ENCODE measurements at places on chromosomes 16 and 17.

DNA sequence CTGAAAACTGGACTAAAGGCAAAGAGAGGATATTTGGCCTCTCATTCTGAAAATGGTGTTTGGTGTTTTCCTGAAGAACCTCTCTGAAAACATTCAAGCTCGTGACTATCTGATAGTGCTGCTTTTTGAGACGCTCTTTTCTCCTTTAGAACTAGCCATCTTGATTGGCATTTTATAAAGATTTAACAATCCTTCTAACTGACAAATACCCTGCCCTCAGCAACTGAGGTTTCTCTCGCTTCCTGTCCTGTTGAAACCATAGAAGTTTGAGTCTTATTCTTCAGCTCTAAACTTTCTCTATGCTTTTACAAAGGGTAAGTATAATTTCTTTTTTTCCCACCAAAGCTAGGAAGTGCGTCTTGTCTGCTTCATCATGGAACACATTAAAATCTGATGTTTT, 13.3 kb downstream of the CNEP1R1 start:
- DNase-seq = no peak

GRCh38 chr17:75430159-75430974, 24.9 kb upstream of the GRB2 start:
- DNase-seq = peak; percentile 99

DNA sequence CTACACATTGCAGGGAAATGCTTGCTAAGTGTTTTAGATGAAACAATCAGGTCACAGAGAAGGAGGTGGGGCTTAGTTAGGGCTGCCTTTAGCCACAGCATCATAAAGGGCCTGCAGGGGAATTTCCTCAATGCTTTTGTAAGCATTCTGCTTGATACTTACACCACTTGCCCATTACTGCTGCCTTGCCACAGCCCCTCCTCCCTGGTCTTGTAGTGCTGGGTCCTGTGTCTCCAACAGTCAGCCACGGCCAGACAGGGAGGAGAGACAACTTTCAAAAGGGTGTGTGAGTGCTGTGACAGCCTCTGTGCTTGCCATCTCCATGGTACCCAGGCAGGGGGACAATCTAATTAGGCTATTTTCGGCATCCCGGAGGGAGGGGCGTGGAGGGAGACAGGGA, 111.2 kb downstream of the SHISA9 start:
- DNase-seq = no peak

DNA sequence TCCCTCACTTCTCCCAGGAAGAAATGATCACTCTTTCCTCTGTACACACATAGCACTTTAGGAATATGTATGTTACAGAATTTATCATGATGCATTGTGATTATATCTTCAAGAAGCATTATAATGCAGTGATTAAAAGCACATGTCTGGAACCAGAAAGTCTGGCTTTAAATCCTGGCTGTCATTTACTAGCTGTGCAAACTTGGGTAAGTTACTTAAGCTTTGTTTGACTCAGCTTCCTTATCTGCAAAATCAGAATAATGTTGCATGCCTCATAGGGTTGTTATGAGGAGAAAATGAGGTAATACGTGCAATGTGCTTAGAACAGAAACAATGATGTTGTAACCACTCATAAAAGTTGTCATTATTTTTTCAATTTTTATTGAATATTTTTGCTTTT, 156.3 kb upstream of the ZKSCAN2 start:
- no peak for DNase-seq

GRCh38 chr17:67902511-67903231, 77.4 kb downstream of the BPTF start:
- no peak for DNase-seq

DNA sequence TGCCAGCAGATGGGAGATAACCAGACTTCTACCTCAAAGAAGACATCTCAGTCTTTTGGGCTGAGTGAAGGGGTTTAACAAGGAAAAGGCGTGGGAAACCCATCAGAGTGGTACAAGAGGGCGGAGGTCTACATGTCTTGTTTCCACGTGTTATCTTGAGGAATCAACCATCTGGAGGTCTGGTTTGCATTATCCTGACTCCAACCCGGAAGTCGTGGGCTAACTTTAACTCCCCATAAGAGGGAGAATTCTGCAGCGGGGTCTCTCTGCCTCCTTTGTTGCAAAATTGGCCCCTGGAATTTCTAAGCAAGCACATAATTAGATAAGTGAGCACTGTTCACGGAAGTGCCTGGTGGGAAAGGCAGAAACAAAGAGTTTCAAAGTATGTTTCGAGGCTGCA, 398.7 kb upstream of the C16orf82 start:
- no peak for DNase-seq

- no peak for DNase-seq
These were observed 29.4 kb upstream of the POLR3E start for GRCh38 chr16:22267764-22268163.

DNA sequence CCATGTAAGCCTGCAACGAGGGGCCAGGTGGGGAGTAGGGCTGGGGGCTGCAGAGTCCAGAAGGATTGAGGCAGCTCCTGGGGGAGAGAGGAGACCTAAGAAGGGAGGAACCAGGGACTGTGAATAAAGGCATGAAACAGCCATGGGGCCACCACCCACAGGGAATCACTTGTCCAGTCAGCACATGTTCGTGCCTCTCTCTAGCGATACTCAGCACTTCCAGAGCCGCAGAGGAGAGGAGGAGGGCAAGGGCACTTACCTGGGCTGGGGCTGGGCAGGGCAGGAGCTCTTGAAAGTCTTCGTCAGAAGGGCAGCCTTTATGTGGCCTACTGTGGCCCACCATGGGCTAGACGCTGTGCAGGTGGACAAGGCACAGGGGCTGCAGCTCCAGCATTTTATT, 24.2 kb downstream of the CACNA1G start:
- no peak for DNase-seq

DNA sequence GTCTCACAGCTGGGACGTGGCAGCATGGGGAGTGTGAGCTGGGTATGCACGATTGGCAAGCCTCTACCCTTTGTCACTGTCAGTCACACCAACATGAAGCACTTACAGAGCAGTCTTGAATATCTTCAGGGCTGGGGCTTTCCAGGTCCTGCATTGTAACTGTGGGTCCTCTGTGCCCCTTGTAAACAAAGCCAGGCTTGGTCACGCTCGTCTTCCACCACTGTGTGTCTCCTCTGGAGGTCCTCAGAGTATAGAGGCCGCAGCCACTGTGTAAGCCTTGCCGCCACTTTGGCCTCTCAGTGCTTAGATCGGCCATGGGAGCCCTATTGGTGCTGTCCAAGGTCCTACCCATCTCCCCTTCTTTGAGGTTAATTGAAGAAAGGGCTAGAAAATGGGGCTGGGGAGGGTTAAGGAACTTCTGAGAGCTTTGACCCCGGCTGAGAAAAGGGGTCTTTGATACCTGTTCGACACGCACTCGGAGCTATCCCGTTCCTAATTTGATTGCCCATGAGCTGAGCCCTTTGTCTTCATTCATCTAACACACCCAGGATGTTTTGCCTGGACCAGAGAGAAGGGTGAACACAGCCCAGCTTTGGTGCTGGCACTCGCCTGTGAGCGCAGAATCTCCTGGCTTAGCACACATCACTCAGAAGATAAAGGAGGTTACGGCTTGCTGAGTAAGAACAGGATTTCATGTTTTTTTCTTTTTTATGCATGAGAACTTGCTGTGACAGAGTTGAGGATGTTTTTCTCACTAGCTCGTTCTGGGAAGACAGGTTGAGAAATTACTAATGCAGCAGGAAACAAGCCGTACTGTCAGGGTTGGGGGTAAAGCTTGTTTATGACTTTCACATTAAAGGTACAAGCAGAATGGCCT, 267.9 kb downstream of the CPPED1 start:
- peak; percentile 29 for DNase-seq

GRCh38 chr17:79942011-79942405, 93.7 kb downstream of the TBC1D16 start:
- DNase-seq = no peak

- peak; percentile 96 for DNase-seq
These were observed 30.5 kb downstream of the CDH13 start for GRCh38 chr16:82657239-82657638.

DNA sequence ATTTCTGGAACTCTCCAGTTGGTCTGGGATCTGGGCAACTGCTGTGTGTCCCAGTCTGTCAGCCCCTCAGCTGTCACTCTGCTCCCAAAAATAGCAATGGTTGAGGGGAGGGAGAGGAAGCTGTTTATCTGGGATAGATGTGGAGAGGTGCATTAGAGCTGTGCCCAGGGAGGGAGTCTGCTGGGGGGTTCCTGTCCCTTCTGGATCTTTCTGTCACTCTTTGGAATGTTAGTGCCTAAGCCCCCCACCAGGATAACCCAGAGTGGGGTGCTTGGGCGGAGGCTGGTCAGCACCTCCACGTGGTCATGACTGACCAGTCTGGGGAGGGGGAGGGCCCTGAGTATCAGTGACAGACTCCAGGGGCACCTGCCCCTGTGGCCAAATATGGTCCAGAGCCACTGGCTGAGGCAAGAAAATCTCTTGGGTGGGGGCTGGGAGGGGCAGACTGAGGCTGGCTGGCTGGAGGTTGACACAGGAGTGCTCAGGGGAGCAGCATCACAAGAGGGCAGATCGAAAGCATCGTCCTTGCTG, at the start of gene UNC45B:
TSS of gene UNC45B (plus strand) at position 443 of the 531 bp plus-strand sequence. CDS start 447 bp downstream, outside the sequence.
- DNase-seq = no peak

DNA sequence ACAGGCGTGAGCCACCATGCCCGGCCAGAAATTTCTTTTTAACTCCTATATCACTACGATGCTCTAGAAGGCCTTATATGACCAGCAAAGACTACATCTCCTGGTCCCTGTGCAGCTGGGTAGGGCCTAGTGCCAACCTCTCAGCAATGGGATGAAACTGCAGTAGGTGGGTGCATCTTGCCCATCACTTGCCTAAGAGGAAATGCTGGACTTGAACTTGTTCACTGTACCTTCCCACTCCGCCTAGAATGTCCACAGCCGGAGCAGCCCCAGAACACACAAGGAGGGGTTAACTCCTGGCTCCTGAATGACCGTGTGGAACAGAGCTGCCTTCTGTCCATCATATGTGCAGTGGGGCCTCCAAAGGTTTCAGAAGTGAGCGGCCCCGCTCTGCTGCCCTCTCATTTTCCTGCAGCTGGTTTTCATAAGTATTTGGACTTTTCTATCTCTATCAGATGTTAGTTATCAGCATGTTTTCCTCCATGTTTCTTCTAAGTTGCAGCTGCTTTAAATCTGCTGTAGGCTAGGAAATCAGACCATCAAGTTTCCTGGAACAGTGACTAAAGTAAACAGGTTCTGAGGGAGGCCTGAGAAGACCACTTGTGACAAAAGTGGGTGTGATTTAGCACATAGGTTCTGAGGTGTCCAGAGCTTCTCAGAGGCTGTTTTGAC, 52.5 kb downstream of the WSB1 start:
- DNase-seq = no peak

GRCh38 chr17:82907797-82908542, 68.1 kb upstream of the ZNF750 start:
- no peak for DNase-seq

GRCh38 chr17:40283662-40284061, 4.0 kb upstream of the CDC6 start:
- DNase-seq = peak; percentile 94

DNA sequence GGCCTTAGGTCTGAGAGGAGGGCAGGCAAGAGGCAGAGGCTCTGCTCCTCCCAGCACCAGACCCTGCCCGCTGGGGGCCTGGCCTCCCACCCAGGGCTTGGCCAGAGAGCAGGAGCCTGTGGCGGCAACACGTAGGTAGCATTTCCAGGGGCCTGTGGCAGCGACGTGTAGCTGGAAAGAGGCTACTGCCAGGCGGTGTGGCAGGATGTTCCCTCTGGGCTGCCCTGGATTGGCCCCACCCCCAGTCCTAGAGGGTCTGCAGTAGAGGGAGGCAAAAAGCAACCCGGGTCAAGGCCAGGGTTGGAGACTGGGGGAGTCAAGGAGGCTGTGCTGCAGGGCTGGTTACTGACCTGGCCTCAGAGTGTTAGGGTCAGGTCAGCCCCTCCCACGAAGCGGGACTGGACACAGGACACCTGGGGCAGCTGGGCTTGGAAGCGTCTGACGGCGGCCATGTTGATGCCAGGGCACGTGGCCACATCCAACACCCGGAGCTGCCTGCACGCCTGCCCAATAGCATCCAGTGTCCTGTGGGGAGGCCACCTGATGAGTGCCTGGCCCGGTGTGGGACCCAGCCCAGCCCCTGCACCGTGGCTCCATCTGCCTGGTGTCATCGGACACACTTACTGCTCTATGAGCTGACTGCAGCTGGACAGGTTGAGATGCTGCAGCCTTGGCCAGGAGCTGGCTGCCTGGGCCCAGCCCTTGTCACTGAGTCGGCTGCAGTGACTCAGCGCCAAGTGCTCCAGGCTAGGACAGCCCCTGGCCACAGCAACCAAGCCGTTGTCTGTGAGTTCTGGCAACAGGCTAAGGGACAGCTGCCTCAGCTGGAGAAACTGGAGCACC, 8.5 kb downstream of the ELMO3 start:
- DNase-seq = peak; percentile 61

- DNase-seq = no peak
These were observed 2.2 kb downstream of the TMEM235 start for GRCh38 chr17:78233678-78234077.

GRCh38 chr17:57284583-57284982, 28.3 kb downstream of the MSI2 start:
- no peak for DNase-seq

- DNase-seq = no peak
These were observed 778.3 kb downstream of the KCNJ18 start for GRCh38 chr17:22470411-22471175.

DNA sequence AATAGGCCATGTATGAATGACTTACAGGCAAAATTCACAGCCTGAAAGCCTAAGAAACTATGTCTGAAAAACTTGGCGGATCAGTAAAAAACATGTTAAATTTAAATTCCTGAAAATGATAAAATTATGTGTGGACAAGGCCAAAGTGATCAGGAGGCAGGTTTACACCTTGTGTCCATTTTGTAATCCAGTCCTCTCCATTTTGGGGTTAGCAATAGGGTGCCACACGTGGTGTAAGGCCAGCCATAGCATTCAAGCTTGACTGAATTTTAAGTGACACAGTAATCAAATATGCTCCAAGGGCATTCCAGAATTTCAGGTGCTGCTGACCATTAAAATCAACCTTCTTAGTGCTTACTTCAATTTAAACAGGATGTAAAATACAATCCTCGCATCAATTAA, 2.7 kb downstream of the RNF43 start:
- no peak for DNase-seq

DNA sequence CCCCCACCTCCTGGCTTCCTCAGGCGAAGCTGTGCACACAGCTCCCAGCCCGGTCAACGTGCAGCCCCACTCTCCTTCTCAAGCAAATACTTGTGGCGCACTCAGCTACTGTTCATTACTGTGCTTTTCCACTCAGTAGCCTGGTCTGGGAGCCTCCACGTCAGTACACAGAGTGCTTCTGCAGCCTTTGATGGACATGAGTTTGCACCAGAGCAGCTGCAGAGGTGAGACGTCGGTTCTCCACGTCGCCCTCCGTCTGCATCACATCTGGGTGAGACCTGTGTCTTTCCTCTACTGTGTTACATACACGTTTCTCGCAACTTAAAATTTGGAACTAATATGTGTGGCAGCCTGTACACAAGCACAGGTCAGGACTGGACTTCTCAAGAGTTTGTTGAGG, 334.3 kb downstream of the C16orf95 start:
- DNase-seq = no peak

- DNase-seq = peak; percentile 74
These were observed 3.4 kb downstream of the SGCA start for GRCh38 chr17:50169121-50169764.

Measured in fibroblast of skin of back (primary cell).